ENCODE measurements at places on chromosomes 6 and 20.
A peak's percentile ranks its signal among the peaks of the same experiment; 100 is the strongest.

DNA sequence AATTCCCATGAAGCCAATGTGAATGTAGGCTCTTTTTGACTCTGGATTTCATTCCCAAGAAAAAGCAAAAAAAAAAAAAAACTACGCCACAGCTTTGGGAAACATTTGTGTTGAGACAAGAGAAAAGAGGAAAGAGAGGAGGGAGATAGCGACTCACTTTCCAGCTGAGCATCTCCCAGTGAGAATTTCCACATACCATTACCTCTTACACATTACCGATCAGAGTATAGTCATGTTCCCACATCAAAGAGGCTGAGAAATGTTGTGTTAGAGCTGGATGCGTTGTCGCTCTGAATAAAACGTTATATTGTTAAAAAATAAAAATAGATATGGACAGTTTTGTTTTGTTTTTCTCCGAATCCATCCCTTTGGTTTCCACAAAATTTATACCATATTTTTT, 1019.3 kb upstream of the ADGRB3 start:
- DNase-seq, result no peak

DNA sequence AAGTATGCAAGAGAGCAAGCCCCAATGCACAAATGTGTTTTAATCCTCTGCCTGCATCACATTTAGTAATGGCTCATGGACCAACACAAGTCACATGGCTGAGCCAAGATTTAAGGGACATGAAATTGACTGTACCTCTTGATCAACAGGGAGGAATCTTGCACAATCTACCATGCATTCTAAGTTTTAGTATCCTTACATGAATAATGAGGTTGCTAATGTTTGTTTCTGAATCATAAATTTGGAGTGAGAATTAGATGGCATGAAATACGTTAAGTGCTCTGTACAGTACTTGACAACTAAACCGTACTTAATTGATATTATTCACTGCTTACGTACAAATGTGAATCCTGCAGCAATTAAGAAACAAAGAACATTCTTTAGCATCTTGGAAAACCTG, 553.8 kb upstream of the JAG1 start:
- DNase-seq, result no peak

DNA sequence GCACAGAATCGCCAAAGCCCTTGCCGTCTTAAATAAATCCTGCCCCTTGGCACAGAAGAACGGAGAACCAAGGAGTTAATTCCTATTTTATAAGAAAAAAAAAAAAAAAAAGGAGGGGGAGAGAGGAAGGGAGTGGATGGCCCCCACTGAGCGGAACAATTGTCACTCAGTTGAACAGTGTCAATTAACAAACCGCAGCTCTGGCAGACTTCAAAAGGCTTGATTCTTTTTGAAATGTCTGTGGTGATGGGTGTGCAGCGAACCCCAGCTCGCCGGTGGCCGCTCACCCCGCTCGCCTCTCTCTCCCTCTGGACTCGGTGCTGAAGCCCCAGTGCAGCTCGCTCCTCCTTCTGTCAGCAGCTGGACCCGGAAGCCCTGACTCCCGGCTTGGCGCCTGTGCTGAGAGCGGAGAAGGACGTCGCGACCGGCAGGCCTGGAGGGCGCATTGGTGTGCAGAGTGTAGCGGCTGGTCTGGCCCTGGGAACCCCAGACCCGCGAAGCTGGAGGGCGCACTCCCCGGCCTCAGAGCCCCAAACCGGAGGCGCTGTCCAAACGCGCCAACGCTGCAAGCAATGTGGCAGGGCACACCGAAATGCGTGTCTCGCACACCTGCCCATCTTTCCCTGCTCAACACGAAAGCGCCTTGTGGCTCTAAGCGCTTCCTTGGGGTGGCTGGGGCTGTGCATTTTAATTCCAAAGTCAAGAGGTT, 3.4 kb downstream of the LINC00237 start:
- DNase-seq, result peak; percentile 53

- DNase-seq, result no peak
Observed at GRCh38 chr6:161511447-161512095, 237.7 kb upstream of the AGPAT4 start.

- DNase-seq, result no peak
Observed at GRCh38 chr6:128483472-128484135, 36.8 kb downstream of the PTPRK start.

GRCh38 chr6:152748843-152749242, 1.8 kb upstream of the VIP start:
- DNase-seq, result no peak

DNA sequence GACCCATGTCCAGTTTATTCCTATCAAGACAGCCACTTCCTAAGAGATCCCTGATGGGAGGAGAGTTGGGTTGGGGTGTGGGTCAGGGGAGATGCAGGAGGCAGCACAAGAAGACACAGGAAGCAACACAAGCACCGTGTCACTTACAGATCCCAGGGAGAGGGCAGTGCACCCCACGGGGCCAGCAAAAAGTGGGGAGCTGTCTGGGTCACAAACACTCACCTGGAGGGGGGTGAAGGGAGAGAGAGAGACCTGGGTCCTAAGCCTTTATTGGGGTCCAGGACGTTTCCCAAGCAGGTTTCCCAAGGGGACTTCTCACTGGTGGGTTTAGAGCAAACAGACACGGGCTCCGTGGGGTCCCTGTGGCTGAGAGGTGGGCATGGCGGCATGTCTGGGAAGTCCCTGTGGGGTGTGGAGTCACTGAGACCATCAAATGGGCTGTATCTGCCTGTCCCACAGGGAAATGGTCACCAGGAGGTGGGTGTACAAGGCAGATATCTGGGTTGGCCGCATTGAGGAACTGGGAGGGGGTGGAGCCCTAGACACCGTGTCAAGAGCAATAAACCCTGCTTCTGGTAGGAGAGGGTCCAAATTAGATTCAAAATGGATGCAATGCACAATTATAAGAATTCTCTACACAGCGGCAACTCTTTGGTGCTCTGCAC, 1.6 kb upstream of the CD93 start:
- DNase-seq, result no peak

DNA sequence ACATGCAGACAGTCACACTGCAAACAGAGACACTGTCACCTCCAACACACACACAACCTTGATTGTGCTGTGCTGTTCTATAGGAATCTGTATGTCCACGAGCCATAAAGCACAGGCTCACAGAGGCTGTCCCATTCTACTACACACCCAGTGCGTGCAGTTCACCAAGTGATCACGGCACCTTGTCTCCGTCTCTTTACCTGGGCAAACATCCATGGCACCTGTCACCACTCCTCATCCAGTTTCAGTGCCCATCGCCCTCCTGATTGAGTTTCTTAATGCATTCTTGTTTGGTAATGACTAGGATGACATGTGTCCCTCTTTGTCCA, 65.8 kb upstream of the STMND1 start:
- no peak for DNase-seq

DNA sequence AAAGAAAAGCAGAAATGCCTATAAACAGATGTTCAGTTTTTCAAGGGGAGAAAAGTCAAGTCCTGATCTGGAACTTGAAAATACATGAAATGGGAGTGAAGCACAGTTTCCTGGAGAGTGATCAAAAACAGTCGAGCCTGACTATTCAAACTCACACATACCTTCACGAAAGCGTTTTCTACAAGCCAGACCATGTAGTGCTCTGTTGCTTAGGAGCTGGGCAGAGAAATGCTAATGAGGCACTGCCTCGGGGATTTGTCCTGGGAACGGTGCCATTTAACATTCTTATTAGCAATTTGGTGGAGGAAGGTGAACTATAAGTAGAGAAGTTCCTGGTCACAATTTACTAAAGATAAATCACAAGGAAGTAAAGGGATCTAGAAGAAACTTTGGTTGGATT, 5.9 kb downstream of the NHSL1 start:
- DNase-seq, result no peak

GRCh38 chr6:10205892-10206291, 209.0 kb downstream of the TFAP2A start:
- no peak for DNase-seq

- peak; percentile 80 for DNase-seq
Observed at GRCh38 chr6:106512048-106512967, 117.0 kb downstream of the RTN4IP1 start.

GRCh38 chr6:63635215-63635587, 401 bp upstream of the PHF3 start:
- DNase-seq, result no peak

DNA sequence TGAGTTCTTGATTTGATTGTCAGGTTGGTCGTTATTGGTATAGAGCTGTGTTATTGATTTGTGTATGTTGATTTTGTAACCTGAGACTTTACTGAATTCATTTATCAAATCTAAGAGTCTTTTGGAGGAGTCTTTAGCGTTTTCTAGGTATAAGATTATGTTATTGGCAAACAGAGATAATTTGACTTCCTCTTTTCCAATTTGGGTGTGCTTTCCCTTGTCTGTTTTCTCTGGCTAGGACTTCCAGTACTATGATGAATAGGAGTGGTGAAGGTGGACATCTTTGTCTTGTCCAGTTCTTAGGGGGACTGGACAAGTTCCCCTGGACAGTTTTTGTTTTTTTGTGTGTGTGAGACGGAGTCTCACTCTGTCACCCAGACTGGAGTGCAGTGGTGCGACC, 17.4 kb downstream of the HLA-DOA start:
- no peak for DNase-seq

GRCh38 chr6:147666255-147666654, 157.8 kb downstream of the SAMD5 start:
- no peak for DNase-seq

DNA sequence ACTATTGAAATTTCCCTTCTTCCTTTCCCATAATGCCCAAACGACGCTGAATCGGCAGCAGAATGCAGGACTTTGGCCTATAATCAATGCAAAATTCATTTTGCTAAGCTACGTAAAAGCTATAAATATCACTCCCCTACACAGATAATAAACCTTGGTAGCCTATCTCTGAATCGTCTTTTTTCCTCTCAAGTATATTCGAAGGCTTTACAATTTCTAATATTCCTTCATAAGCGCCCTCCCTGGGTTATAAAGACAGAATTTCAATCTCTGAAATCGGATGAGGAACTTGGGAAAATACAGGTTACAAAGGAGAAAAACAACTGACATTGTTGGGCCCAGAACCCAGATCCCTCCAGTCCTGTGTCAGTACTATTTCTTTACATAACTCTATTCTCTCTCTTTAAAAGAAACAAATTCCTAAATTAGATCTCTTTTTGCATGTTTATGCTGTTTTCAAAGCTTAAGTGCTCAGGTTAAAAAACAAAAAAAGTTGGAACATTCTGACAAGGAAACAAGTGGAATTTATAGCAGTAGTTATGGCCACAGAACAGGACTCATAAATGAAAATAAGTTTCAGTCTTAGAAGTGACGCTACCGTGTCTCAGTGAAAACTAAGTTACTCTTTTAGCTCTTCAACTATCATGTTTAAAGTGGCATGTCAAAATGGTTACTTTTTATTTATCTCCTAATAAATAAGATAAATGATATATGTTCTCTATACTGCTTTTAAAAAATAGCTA, 84.5 kb downstream of the SESN1 start:
- no peak for DNase-seq

DNA sequence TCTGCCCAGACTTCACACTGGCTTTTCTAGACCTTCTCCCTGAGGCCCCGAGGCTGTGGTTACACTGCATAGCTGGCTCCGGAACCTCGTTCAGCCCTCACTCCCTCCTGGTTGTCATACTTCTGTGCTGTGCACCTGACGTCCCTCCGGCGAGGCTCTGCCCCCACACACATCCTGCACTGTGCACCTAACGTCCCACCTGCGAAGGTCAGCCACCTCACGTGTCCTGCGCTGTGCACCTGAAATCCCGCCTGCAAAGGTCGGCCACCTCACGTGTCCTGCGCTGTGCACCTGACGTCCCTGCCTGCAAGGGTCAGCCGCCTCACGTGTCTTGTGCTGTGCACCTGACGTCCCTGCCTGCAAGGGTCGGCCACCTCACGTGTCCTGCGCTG, 111.0 kb upstream of the FRMD1 start:
- no peak for DNase-seq

GRCh38 chr20:62141397-62142251, 1.6 kb downstream of the PSMA7 start:
- DNase-seq, result peak; percentile 69

DNA sequence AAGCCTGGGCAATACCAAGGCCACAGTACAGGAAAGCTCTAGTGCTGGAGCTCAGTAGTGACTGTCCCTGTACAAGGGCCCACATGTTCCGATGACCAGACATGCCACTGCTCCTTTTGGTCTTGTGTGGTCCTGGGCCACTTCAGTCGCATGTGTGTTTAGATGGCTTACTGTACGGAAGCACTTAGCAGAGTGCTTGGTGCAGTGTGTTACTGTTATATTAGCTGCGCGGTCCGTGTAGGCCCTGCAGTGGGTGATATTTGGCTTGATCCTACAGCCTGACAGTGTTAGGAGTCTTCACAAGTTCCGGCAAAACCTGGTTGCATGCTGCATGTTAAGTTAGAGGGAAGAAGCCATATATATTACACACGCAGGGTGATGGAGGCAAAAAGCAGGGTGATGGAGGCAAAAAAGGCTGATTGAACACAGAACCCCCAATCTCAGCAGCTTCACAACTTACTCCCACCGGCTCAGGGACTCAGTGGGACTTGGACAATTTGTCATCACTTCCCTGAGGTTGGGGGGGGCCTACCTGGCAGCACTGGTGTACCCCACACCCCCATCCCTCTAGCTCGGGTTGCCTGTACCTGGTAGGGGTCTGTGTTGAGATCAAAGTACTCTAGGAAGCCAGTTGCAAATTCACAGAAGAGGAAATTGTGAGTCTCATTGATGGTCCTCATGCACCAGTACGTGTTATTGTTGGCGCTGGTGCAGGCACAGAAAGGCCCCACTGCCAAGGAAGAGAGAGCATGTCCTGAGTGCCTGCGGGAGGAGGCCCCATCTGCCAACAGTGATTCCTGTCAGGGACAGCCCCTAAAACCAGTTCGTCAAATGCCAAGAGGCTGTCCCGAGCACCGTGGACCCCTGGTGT, 122.6 kb downstream of the SULF2 start:
- no peak for DNase-seq

GRCh38 chr6:76220805-76221204, 148.3 kb upstream of the IMPG1 start:
- no peak for DNase-seq

DNA sequence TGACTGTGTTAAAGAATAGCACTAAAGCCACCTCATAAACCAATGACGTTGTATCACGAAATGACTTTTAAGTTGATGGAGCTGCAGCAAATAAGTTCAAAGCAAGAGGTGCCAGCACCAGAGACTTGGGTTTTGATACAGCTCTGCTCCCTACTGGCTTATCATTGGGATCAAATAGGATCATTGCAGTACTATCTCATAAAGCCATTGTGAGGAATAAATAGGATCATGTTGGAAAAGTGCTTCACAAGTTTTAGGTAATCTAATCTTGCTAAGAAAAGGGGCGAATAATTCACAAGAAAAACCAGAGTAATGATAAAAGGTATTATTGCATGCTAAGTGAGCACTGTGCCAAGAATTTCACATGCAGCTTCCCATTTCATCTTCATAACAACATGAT, 10.4 kb upstream of the CEP85L start:
- no peak for DNase-seq

Data from CD4-positive, alpha-beta memory T cell (primary cell).